ENCODE measurements at places on chromosomes 7 and 10.

GRCh38 chr7:147833970-147834369 lies 756.6 kb upstream of the C7orf33 start:
- DNase-seq, result no peak

DNA sequence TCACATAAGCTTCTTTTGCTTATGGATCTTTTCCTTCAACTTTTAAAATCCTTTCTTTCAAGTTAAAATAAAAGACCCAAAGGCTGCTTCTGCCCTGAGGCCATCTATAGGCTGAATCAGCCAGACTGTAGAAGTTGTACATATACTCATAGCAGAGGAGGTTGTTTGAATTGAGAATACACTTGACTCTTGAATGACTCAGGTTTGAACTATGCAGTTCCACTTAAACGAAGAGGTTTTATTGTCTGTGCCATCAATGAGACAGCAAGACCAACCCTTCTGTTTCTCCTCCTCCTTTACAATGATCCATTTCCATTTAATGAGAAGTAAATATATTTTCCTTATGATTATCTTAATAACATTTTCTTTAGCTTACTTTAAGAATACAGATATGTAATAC lies 5.8 kb downstream of the ZNF365 start:
- no peak for DNase-seq

DNA sequence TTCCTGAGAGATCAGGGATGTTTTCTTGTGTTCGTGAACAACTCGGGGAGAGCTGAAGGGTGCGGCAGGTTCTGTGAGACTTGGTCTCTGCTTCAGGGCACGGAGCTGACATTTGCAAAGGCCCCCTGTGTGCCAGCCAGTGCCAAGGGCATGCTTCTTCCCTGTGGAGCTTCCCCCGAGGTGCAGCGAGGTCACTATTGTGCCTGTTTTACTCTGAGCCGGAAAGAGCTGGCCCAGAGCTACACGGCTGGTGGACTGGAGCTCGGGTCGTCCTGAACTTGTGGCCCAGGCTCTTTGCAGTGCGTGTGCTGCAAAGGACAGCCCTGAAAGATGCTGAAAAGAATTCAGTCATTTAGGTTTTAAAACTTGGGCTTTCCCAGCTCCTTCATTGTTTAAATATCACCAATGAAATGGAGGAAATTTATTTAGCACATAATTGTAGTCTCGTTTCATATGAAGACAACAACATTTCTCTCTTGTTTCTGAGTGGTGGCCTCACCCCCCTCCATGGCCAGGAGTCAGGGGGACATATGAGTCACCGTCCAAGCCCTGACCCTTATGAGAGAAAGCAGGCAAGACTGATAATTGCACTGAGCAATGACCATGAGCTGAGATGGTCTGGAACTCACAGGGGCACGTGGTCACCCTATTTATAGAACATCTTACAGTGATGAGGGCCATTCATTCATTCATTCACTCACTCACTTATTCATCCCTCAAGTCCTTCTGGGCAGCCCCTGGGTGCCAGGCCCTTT lies 102.6 kb downstream of the PTPRE start:
- DNase-seq, result no peak

- no peak for DNase-seq
These were observed 3.9 kb downstream of the LSMEM1 start for GRCh38 chr7:112484671-112485167.

GRCh38 chr10:101993221-101993620 lies 62.8 kb downstream of the ARMH3 start:
- DNase-seq, result no peak

DNA sequence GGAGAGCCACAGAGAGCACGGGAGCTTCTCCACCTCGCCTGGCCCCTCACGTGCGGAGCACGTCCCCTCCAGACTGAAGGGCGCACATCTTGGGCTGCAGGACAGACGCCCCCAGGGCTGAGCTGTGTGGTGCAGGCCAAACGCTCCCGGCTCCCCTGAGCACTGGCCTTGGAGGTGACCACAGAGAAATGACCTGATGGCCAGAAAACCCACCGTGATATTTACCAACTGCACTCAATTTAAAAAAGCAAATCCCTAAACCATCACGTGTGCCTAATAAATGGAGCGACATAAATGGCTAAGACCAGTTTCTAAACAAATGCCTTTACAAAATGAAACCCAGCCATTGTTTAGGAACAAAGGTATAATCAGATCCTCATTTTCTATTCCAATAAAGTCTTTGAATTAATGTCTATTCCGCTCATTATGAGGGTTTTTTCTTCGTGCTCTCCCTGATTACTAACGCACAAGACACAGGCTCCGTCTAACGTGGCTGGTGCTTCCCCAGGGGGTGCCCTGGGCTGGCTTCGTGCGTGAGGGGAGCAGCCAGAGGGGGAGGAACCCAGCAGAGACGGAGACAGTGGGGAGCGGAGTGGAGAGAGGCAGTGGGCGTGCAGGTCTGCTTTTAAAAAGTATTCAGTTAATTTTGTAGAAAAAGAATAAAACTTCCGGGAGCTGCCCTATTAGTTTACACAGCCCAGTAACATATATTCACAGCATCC lies 190.3 kb downstream of the DNAJB6 start:
- DNase-seq, result no peak

GRCh38 chr7:138963675-138964074 lies 17.5 kb downstream of the KIAA1549 start:
- no peak for DNase-seq

DNA sequence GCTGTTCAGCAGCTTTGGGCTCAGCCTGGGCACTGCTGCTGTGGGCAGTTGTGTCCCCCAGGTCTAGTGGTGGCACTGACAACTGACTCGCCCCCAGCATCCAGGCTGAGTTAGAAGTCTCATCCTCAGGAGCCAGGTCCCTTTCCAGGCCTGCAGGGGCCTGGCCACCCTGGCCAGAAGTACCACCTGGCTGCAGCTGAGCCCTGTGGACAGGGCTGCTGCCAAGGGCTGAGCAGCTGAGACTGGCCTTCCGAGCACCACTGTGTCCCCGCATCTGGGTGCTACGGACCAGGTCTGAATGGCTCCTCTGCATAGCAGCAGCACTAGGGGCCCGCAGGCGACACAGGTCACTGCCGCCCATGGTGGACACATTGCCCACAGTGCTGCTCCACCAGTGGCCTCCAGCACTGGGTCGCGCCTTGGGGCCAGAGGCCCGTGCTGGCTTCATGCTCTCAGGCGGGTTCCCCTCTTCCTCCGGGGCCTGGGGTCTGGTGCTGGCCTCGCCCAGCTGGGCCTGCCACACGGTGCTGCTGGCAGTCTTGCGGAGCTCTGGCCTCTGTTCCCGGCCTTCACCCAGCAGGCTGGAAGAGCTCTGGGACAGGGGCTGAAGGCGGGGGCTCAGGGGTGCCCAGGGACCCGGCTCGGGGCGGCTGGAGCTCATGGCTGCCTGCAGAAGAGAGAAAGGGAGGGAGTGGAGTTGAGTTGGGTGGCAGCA lies 6.2 kb downstream of the GPRIN2 start:
- no peak for DNase-seq

- DNase-seq, result no peak
These were observed 142.6 kb downstream of the CREB5 start for GRCh38 chr7:28554802-28555471.

- DNase-seq, result no peak
These were observed 309.7 kb upstream of the KLF6 start for GRCh38 chr10:4094751-4095150.

DNA sequence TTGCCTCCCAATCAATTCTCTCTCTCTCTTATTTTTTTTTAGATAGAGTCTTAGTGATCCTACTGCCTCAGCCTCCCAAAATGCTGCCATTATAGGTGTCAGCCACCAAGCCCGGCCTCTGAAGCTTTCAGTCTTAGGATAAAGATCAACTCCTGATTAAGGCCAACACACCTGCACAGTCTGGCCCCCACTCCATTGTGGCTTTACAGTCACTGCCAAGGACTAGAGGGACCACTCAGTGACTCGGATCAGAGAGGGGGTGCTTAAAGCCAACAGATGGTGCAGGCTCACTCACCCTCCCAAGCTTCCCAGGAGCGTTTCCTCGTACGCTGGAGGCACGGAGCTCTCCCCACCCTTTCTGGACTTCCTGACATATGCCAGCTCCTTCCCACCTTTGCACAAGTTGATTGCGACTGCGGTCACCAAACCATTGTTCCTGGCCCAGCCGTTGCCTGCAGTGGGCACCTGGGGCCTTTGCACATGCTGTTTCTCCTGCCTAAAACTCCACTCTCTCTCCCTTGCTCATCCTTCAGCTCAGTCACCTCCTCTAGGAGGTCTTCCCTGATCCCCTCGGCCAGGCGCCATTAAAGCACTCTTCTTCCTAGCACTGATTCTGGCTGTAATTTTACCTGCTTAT lies 1.7 kb upstream of the CDH23 start:
- DNase-seq, result no peak

DNA sequence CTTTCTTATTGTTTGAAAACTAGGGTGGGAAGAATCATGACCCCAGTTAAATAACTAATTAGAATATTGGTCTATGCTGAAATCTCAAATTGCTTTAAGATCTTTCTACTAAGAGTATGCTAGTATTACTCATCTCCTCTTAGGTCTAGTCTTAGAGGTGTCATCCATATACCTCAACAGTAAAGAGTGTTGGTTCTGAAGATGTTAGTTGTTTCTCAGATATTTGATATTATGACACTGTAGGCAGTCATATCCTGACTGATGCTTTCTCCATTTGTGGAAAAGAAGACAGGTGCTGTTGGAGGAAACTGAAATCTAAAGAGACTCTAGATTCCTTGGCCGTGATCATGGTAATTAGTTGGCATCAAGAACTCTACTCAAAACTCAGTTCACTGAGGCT lies 21.2 kb downstream of the BPGM start:
- DNase-seq, result no peak

- no peak for DNase-seq
These were observed 4.4 kb upstream of the NUP205 start for GRCh38 chr7:135553346-135553745.
